ENCODE measurements at places on chromosomes 5 and 9.

- no peak for DNase-seq
Observed at GRCh38 chr9:84478996-84479395, 138.4 kb upstream of the SLC28A3 start.

GRCh38 chr9:120778758-120779157 lies 14.5 kb downstream of the FBXW2 start:
- DNase-seq = no peak

- no peak for DNase-seq
Observed at GRCh38 chr5:17487174-17487512, 10.9 kb upstream of the TAF11L2 start.

DNA sequence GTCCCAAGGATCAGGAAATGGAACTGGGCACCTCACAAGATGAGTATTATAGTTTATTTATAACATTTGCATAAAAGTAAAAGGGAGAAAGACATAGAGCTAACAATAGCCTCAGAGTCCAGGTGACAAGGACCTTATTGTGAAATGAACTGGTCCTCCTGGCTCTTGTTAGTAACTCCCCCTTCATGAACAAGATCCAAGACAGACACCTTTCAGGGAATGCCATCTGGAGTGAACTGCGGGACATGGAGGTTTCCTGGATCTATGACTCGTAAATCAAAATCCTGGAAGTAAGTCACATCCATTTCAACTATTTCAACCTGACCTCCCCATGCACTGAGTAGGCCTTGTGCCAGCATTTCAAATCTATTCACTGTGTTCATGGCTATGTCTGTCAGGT lies 129.5 kb upstream of the GAS1 start:
- DNase-seq = no peak

- DNase-seq = no peak
Observed at GRCh38 chr9:93119953-93120845, 13.9 kb downstream of the NINJ1 start.

- DNase-seq = no peak
Observed at GRCh38 chr5:95380103-95380628, 11.0 kb upstream of the FAM81B start.

GRCh38 chr9:70260606-70261005 lies 1.8 kb downstream of the SMC5 start:
- no peak for DNase-seq

DNA sequence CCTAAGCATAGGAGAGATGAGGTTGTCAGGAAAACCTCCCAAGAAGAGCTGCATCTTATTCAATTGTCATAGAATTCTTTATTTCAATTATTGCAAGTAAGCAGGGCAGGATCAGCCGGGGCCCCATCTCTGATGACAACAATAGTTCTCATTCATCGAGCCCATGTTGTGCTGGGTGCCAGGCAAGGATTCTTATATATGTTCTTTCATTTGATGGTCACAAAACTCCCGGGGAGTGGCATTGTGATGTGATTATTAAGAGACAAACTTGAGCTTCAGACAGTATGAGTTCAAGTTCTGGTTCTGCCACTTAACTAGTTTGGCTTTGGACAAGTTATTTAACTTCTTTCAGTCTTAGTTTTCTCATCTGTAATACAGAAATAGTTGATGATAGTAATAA lies 8.5 kb downstream of the FUBP3 start:
- no peak for DNase-seq

DNA sequence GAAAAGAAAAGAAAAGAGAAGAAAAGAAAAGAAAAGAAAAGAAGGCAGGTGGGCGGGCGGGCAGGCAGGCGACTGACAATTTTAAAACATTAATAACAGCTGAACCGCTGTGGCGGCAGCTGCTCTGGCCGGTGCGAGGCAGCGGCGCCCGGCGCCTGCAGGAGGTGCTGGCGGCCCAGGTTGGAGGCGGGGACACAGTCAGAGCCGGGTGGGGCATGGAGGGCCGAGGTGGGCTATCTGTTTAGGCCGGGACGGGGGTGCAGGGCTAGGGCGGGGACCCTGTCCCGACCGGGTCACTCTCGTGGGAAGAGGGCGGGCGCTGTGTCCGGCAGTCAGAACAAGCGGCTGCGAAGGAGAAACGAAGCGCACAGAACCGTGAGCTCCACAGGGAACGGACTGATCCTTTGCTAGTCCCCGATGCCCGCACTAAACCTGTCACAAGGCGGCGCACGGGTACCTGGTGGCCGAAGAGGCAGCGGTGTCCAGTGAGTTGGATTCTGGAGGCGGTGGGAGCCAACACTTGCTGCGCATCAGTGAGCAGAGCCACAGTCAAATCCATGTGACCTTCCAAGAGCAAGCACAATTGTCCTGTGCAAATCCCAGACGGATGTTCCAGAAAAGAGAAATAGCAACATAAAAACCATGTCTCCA lies 13.6 kb upstream of the ALDOB start:
- peak; percentile 38 for DNase-seq

GRCh38 chr9:114154600-114155102 lies 686 bp upstream of the COL27A1 start:
- peak; percentile 5 for DNase-seq

DNA sequence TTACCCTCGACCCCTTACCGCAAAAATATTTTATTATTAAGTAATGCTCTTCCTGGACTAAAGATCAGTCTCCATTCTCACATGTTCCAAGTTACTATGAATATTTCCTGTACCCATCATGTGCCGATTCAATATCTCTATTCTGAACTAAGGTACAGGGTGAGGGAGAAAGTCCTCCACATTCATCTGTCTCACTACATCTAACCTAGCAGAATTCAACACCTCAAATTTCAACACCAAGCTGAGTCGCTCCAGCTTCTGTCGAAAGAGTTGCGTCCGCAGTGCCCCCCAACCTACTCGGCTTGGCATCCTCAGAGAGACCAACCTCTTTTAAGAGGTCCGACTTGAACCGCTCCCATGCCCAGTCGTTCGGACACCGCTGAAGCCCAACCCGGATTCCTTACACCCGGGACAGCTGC lies 1.0 kb downstream of the CERT1 start:
- no peak for DNase-seq

- no peak for DNase-seq
Observed at GRCh38 chr5:93723005-93723404, 18.4 kb downstream of the POU5F2 start.

DNA sequence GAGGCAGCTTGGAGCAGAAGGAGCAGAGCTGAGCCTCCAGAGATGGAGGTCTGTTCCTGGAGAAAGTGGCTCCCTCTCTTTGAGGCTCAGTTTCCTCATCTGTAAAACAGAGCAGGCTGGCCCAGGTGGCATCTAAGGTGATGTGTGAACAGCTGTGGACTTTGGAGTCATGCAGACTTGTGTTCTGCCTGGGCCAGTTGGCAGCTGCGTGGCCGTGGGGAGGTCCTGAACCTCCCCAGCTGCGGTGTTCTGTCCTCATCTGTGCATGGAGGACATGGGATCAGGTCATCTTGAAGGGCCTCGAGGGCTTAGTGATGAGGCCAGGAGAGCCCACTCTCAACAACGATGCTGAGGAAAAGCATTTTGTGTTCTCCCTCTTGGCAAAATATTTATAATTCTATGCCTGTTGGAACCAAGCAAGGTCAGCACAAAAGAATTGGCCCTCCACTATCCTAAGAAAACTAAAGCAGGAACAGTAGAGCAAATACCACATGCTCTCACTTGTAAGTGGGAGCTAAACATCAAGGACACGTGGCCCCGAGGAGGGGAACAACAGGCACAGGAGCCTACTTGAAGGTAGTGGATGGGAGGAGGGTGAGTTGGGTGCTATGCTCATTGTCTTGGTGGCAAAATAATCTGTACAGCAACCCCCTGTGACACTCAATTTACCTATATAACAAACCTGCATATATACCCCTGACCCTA lies 63.2 kb upstream of the COL15A1 start:
- no peak for DNase-seq

DNA sequence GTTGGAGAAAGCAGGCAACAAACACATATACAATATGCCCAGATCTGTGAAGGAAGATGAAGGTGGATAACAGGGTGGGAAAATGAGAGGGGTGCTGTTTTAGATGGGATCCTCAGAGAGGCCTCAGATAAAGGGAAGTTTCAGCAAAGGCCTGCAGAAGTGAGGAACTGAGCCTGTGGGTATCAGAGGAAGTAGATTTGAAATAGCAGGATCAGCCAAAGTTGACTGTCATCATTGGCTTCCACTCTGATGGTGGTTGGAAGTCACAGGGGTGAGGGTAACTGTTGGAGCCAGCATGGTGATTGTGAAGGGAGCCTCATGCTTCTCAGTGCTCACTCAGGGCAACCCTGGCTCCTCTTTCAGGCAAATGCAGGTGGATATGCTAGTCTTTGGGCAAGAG lies 607.2 kb upstream of the CLINT1 start:
- no peak for DNase-seq

GRCh38 chr5:60959156-60959555 lies 14.2 kb downstream of the NDUFAF2 start:
- no peak for DNase-seq

DNA sequence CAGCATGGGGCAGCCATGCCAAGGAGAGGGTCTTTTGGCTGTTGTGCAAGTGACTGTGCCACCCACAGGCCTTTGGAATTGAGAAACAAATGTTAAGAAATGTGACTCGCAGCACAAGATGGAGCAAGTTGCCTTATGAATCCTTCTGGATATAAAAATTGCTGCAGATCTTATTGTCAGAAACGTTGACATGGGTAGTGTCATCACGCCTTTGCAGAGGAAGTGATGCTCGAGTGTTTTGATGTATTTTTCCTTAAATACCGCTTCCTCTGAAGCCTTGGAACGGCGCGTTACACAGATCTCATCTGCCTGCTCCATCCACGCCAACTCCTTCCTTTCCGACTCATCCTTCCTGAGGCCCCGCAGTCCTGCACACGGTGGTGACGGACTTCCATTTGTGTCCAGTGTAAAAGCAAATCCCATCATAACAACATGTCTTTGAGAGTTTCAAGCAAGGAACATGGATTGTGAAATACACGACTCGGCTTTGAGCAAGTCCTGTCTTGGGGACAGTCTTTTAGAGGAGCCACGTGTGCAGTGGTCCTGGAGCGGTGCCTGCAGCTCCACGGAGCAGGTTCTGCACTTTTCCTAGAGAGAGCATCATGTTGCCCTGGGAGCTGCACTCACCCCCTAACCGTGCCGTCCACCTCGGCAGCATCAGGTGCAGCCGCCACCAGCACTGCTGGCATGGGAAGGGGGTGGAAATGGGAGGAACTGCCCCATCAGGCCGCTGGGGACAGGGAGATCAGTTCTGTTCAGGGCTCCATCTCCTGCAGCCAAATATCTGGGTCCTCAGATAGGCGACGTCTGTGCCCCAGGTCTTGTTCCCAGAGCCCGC lies 15.1 kb downstream of the ROPN1L start:
- DNase-seq = no peak

DNA sequence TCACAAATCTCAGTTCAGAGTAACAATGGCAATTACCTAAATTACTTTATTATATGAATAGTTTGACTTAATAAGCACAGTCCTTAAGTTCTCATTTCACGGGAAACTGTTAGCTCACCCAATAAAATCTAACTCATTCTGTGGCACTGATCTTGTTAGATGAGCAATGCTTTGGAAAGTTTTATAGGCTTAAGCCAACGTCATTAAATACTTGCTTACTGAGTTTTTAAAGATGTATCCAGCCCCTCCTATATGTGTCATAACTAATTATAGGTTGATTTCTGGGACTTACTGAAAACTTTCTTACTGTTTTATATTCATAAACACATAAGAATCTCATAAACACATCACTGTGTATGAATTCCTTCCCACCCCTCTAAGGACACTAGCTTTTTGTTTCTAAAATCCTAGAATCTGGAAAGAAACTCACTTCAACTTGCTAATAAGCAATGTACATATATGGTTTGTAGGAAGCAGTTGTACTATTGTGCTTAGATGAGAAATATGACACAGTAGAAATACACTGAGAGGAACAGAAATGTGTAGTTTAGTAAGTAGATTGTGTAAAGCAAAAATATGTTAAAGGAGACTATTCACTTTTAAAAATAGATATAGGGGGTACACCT lies 14.1 kb upstream of the MARCOL start:
- no peak for DNase-seq

- DNase-seq = no peak
Observed at GRCh38 chr5:13766236-13766635, 178.3 kb downstream of the DNAH5 start.

GRCh38 chr5:102958481-102959011 lies 161.4 kb downstream of the GIN1 start:
- DNase-seq = no peak

- no peak for DNase-seq
Observed at GRCh38 chr9:113290052-113290607, 13.0 kb downstream of the RNF183 start.

DNA sequence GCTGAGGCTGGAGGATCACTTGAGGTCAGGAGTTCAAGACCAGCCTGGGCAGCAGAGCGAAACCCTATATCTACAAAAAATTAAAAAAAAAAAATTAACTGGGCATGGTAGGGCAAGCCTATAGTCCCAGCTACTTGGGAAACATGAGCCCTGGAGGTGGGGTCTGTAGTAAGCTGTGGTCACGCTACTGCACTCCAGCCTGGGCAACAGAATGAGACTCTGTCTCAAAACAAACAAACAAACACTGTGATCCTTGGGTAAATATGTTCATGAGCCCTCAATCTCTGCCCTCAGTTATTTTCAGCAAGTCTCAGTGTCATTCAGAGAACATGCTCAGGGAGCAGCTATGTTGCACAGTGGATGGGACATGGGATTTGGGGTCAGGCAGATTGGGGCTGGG lies 76.2 kb downstream of the PTTG1 start:
- no peak for DNase-seq

GRCh38 chr5:65047225-65047624 lies 278.5 kb downstream of the CWC27 start:
- DNase-seq = no peak

DNA sequence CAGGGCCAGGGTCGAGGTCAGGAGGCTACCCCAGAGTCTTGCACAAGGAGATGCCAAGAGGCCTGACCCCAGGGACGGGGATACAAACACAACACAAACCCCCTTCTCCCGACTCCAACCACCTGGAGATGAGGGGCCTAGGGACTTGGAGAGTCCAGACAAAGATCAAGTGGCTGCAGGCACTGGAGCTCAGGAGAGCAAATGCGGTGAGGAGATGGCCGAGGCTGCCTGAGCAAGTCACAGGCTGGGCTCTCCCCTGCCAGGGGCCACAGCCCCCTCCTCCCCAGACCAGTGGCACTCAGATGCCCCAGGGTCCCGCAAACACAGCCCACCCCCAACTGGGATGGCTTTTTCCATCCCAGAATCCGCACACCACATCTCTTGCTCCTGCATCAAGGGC lies 15.8 kb downstream of the SH3GLB2 start:
- no peak for DNase-seq

- no peak for DNase-seq
Observed at GRCh38 chr9:7507566-7508270, 291.9 kb downstream of the DMAC1 start.

DNA sequence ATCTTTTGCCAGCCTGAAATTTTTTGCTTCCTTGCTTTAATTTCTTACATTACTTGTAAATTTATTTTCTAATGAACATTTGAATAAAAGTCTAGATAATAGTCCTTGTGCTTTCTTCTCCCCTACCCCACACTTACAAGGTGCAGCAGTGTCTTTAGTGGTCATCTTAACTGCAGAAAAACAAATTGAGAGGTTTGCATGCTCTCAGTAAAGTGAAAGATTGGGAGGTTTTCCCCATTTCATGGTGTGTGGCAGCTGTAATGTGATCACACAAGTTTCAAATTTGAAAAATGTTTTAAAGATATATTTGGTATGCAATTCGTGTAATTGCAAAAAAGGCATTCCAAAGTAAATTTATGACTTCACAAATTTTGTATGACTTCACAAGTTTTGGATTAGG lies 14.7 kb downstream of the APC start:
- DNase-seq = no peak
